ENCODE measurements at places on chromosomes 4 and X.
A peak's percentile ranks its signal among the peaks of the same experiment; 100 is the strongest.

DNA sequence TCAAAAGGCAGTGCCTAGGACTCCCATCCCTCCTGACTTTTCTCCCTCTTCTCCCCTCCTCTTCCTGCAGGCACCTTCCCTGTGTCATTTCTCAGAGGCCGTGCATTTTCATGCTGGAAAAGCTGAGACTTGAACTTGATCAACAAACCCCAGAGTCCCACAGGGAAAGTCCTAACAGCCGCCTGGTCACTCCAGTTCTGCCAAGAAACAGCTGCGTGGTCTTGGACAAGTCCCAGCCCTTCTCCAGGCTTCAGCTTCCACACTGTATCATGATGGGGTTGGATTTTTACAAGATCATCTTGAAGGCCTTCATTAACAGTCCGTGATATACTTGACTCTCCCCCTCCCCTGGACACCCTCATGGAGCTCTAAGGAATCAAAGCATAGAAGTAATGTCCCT lies 366.0 kb downstream of the BCOR start:
- no peak for DNase-seq

- DNase-seq: no peak
These were observed 9.7 kb upstream of the IRAK1 start for GRCh38 chrX:154029439-154029838.

DNA sequence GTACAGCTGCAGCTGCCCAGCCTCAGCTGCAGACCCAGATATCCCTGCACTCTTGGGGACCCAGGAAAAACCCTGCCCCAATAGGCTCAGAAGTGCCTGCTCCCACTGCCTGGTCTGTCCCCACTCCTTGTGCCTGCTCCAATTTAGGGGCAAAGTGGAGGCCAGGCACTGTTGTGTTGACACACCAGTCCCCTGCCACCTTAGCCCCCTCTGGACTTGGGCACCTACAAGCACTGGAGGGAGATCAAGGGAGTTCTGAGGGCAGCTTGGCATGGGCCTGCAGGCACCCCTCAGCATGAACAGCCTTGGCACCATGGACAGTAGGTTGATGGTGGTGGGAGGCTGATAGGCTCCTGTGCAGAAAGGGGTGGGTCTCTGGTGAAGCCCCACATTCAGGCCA lies 2020.8 kb upstream of the ADGRL3 start:
- DNase-seq: no peak

DNA sequence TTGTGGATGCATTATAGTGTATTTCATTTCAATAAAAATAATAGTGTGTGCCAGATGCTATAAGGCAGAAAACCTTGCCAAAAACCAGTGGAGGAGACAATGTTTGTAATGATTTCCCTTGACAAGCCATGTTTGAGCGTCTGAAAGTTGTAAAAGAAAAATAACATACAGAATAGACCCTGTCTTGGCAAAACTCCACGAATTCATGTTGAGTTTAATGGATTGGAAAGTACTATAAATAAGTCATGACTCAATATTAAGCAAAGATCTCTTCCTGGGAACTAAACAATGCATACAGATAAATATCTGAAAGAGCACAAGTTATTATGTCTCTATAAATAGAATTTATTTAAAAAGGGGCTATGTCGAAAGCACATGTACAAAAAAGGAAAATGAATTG lies 543.5 kb downstream of the GABRG1 start:
- no peak for DNase-seq

- DNase-seq: peak; percentile 40
These were observed 4.2 kb downstream of the GSTCD start for GRCh38 chr4:105712766-105713165.

- no peak for DNase-seq
These were observed 40.2 kb upstream of the NKX3-2 start for GRCh38 chr4:13584481-13584880.

- DNase-seq: no peak
These were observed 48.6 kb upstream of the RASL11B start for GRCh38 chr4:52813546-52813945.

DNA sequence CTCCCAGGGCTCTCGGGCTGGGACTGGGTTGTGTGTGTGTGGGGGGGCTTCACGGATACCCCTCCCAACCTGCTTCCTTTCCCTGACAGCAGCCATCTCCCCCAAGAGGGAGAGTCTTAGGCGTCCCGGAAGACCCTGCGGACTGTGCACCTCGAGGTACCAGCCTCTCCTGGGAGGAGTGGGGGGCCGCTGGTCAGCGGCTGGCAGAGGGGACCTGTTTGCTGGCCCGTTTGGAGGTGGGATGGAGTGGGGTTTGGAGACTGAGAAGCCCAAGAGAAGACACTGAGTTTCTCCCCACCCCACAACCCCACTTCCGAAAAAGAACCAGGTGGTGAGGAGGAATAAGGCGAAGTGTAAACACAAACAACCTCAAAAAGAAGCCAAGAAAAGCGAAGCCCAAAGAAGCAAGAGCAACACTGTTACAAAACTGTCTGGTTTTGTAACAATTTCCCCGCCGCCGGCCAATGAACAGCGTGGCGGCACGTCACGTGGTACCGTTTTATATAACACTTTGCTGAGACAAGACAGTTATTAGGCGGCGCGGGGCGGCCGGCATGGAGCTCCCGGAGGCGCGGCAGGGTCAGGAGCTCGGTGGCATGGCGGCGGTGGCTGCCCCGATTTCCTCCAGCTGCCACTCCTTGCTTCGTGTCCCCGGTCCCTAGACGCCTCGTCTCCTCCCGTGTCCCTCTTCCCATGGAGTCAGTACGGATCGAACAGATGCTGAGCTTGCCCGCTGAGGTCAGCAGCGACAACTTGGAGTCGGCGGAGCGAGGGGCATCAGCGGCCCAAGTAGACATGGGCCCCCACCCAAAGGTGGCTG lies at the start of gene LONRF3:
Gene LONRF3, plus strand, starts transcription at position 531 of the 820 bp plus-strand sequence. Its CDS starts 163 bp downstream, at position 694.
- DNase-seq: peak; percentile 66

GRCh38 chr4:54213001-54213400 lies 16.1 kb upstream of the PDGFRA start:
- DNase-seq: no peak

DNA sequence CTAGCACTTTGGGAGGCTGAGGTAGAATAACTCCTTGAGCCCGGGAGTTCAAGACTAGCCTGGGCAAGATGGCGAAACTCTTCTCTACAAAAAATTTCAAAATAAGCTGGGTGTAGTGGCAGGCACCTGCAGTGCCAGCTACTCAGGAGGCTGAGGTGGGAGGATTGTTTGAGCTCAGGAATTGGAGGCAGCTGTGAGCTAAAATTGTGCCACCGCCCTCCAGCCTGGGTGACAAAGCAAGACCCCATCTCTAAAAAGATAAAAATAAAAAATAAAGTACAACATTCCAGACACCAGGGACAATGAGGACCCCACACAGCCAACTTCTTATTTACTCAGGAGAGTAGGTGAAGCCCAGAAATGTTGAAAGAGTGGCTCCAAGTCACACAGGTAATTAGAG lies 53.0 kb downstream of the APBB2 start:
- DNase-seq: no peak

- DNase-seq: peak; percentile 65
These were observed 40.5 kb downstream of the HAND2 start for GRCh38 chr4:173489514-173489913.
